ENCODE measurements at places on chromosomes 2 and 18.

- DNase-seq = no peak
Observed at GRCh38 chr2:151729415-151729811, 4.9 kb downstream of the NEB start.

- DNase-seq = no peak
Observed at GRCh38 chr2:135124924-135125886, 73.1 kb downstream of the RAB3GAP1 start.

DNA sequence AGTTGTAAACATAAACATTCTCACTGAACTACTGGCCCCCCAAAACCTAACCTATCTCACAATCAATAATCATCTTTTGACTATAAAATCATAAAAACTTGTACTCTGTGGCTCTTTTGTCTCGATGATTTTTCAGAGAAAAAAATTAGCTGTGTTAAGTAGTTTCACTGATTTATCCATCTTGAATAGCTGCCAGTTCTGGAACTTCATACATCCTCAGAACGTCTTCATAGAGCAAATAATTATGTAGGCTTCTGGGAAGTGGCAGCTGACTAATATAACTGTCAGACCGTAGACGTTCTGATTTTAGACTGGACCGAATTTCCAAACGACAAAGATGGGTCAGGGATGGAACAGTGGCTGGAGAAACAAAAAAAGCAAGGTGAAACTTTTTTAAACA, 97.3 kb upstream of the CHAC2 start:
- no peak for DNase-seq

- DNase-seq = no peak
Observed at GRCh38 chr2:221001381-221001801, 570.7 kb downstream of the EPHA4 start.

GRCh38 chr2:146989741-146990140, 855.1 kb upstream of the ACVR2A start:
- DNase-seq = no peak

DNA sequence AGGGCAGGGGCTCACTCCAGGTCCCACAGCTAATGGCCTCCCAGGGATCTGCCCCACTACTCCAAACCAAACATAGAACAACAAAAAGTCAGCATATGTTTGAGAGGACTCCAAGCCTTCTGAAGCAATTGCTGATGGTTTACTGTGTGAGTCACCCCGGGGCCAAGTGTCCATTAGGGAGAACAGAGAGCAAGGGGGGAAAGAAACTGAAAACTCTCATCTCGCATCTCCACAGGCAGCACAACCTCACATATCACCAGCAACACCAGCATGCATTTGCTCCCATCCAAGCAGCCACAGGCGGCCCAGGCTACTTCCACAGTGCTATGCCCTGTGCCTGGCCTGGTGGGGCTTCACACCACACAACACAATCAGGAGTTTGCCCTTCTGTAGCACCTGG, 39.1 kb downstream of the CYRIA start:
- no peak for DNase-seq

DNA sequence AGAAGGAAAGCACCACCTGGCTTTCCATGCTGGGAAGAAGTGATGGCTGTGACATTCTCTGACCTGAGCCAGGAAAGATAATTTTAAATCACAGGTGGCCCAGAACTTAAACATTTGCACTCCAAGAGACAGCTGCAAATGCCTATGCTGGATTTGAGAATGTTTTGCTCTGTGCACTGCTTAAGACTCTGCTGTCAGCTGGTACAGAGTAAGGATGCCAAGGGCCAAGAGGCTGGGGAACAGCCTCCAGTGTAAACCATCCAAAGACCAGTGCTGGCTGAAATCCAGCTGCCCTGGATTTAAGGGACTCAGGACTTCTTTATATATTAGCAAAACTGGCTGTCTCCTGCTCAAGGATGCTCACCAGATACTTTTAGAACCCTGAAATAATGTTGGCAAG, 3.9 kb downstream of the HOXD8 start:
- DNase-seq = no peak

DNA sequence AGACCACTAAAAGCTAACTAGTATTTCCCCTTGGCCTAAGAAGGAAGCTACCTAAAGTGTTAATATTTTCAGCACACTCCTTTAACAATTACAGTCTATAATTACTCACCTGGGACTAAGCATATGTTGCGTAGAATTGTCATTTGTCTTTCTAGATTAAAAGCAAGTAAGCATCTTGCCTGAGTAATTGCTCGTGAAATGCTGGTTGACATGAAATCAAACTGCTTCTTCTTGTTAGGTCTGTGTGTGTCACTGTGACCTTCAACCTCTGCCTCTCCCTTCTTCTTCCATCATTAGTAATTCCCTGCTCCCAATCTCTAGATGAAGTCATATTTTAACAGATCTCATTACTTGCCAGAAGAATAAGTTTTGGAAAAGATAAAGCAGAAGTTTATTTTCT, 212.2 kb downstream of the XIRP2 start:
- DNase-seq = no peak

GRCh38 chr2:238425505-238425978, 1.2 kb upstream of the ASB1 start:
- DNase-seq = no peak

DNA sequence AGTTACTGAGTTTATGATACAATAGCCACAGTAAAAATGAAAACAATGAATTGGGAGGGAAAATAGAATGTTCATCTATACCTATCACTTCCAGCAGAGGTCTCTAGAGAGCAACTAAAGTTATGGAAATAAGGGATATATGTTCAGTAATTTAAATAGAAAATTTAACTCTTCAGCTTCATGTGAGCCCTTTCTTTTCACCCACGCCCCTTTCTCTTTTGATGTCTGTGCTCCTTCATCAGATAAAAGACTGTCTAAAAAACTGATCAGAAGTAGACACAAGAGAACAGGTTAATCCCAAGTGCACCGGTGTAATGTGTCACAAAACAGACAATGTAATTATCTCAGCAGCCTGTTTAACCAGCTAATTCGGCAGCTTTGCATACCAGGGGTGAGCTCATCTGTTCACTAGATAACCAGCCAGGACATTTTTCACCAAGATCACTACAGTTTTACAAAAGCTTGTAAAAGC, 238.5 kb upstream of the ERBB4 start:
- no peak for DNase-seq

GRCh38 chr2:42086500-42086953, 38.7 kb downstream of the PKDCC start:
- DNase-seq = peak; percentile 35

DNA sequence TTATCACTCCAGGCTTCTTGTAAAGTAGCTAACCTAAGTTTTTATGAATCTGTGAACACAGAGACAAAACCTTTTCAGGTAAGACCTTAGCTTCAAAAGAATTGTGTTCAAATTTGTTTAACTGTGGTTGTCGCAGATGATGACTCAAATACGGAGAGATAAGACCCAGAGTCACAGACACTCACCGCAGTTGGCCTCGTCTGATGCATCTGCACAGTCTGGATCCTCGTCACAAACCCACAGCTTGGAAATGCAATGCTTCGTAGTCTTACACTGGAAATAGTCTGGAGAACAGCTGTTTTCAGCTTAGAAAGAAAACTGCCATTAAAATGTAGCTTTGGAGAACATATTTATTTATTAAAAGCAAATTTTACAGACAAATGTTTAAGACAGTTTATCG, 1662.1 kb upstream of the NXPH2 start:
- DNase-seq = no peak

DNA sequence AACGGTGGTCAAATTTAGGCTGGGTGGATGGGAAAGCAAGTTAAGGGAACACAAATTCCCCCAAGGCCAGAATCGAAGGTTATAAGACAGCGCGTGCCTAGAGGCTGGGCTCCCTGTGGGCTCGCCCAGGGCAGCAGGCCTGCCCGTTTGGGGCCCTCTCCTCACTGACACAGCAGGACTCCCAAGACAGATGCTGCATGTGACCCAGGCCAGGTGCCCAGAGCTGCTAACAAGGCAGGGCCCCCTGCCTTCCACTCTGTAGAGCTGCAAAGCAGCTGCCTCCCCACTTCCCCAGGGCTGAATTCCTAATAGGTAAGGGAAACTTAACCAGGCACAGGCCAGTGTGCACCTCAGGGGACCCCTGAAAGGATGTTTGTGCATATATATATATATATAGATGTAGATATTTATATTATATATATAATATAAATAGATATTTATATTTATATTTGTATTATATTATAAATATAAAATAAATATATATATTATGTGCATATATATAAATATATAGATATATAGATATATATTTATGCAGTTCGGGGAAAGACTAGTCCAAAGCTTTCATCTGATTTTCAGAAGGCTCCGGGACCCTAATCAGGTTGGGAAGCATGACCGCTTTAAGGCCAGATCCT, 43.7 kb downstream of the TMEM37 start:
- no peak for DNase-seq

- no peak for DNase-seq
Observed at GRCh38 chr2:225690153-225690552, 290.6 kb downstream of the NYAP2 start.

DNA sequence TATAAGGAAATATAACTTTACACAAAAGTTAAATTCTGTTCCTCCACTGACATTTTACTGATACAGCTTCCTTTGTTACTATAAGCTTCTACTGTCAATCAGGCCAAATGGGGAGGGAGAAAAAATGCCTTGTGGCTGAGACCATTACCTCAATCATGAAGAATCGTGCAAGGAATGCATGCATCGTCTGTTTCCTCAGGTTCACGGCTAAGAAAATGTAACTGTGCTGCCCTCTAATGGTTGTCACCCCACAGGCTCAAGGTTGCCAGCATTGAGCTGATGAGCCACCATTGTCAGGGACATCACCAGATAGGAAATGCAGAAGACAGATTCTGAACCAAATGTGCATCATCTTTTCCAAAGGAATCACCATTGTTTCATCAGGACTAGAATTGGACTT, 426.9 kb downstream of the CDH2 start:
- no peak for DNase-seq

GRCh38 chr2:40038646-40039045, 259.6 kb upstream of the THUMPD2 start:
- no peak for DNase-seq

DNA sequence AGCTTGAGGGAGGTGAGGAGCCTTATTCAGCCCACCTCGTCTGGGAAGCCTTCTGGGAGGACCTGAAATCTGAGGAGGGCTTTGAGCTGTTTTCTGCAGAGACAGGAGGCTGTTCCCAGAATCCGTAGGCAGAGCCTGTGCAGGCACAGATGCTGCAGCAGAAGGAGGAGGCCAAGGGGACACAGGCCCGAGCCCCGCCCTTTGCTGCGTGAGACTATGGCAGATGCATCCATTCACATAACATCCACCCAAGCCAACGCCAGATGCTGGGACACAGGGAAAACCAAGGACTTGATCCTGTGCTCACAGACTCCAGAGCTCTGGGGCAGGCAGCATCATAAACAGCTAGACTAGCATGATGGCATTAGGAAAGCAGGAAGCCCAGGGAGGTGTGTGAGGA, 98.2 kb downstream of the KCNF1 start:
- DNase-seq = no peak

- no peak for DNase-seq
Observed at GRCh38 chr18:75105551-75106254, 103.2 kb downstream of the PTGR3 start.

GRCh38 chr18:51068105-51068504, 38.1 kb downstream of the SMAD4 start:
- DNase-seq = no peak

DNA sequence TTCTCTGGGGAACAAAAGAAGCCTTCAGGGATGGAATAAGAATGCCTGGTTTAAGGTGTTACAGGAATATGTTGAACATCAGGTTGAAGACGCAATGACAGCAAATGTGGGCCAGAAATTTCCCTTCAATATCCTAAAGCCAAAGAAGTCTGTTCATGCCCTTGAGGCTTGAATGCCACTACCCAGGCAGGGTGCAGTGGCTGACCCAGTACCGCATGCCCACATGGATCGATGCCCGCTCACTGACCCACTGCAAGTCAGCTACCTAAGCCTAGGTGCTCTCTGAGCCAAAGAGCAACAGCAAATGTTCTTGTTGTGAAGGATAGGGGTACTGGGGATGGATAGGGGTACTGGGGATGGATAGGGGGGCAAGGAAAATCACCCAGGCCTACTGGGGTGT, 58.2 kb downstream of the GNAL start:
- no peak for DNase-seq

Data from NCI-H2107 (cell line).